Stomach (tissue), 19 donors: ENCODE measurements at places on chromosomes 5 and 9. TPM values are rescaled to one million over a fixed set of nuclear protein-coding genes. Genes with fewer than 3 reads are reported as not detected.
A peak's percentile ranks its signal among the peaks of the same experiment; 100 is the strongest.

The MXD3 gene
- 37.7 TPM for total RNA-seq

The IRX2 gene
- total RNA-seq, result 143 TPM

The TAF11L11 gene
- total RNA-seq, result not detected

The TYRP1 gene
- total RNA-seq, result 2.9 TPM

The ROR2 gene
- 18.7 TPM for total RNA-seq

The CPLANE1 gene
- 34.4 TPM for total RNA-seq

The NDST1 gene
- total RNA-seq, result 21.6 TPM

- H3K36me3 ChIP-seq, result peaks cover 8% of the 10 kb centered on the region
- H3K27ac ChIP-seq, result no peak overlapping the region
- no peak for DNase-seq
- no peaks in the 10 kb centered on the region for H3K4me1 ChIP-seq
These were observed 17.5 kb downstream of the TMEM38B start for GRCh38 chr9:105711867-105712266.

DNA sequence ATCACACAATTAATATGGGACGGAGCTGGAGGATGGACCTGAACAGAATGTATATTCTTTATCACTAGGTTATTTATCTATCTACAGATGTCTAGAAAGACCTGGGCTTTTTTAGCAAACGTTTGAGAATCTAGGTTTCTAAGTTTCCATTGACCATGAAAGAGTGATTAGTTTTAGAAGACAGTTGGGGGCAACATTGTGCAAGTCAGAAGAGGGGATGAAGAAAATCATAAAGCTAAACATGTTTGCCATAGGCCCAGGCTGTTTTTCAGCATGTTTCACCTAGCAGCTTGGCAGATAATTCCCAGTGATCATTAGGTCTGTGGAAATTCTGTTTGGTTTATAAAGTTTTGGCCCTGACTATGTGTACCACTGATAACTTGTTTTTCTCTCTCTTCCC is 44.1 kb upstream of the CDKN2B start:
- H3K27me3 ChIP-seq, result no peaks in the 10 kb centered on the region
- H3K36me3 ChIP-seq, result no peaks in the 10 kb centered on the region
- no peak overlapping the region for H3K27ac ChIP-seq
- no peak for DNase-seq
- H3K4me3 ChIP-seq, result no peak overlapping the region

GRCh38 chr5:165559645-165560044 is 2054.2 kb downstream of the MAT2B start:
- no peak overlapping the region for H3K4me3 ChIP-seq
- DNase-seq, result no peak
- no peaks in the 10 kb centered on the region for H3K4me1 ChIP-seq
- H3K36me3 ChIP-seq, result no peaks in the 10 kb centered on the region

DNA sequence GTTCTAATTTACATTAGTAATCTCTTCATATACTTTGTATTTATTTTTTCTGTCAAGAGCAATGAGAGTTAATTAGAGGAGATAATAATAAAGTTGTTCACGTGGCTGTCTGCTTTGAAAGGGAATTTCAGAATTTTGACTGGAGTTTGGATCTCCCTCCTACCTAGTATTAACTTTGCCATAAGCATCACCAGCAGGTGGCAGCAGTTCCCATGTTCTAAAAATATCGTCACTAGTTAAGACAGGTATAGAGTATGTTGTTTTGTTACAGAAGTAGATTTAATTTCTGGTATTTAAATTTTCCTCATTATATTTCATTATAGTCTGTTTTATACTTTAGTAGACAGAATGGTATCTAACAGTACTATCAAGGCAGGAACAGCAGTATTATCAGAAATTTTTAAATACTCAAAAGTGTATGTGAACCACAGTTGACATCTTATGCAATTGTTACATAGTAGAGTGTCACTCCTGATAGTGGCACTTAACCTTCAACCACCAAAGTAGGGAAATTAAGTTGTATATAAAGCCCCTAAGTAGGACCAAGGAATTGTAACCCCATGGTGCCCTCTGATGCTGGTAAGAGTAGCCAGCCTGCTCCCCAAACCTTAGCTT is 20.4 kb downstream of the GNPDA1 start:
- no peak overlapping the region for H3K27ac ChIP-seq
- no peaks in the 10 kb centered on the region for H3K27me3 ChIP-seq
- H3K36me3 ChIP-seq, result peaks cover 18% of the 10 kb centered on the region

DNA sequence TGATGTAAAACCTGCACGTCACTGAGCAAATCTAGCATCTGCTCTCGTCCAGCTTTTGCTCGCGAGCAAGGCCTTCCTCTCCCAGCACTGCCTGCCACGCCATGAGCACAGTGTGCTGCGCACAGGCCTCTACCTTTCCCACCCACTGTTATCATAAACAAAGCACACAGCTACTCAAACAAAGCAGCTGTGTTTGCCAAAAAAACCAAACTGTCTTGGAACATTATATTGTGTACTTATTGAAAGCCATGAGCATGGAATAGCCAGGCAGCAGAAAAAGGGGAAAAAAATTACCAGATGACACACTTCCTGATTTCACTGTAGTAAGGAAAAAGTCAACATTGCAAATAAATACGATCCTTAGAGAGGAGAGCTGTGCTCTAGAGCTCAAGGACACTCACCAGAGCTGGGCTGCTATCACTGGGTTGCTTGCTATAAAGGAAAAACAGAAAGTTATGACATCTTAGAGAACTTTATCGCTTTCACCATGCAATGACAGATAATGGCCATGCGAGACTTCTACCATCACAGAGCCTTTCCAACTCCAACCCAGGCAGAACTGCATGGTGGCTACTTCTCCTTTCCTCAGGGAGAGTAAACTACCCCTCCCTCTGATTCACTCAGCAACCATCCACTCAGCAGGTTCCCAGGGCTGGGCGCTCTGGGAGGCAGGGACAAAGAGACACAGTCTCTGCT is 69.6 kb downstream of the EPB41L4B start:
- H3K27ac ChIP-seq, result peak overlapping the region; percentile 84

GRCh38 chr5:64166201-64166959 is 737 bp downstream of the RNF180 start:
- H3K4me3 ChIP-seq, result peak overlapping the region; percentile 64
- H3K27ac ChIP-seq, result peak overlapping the region; percentile 73
- peaks cover 17% of the 10 kb centered on the region for H3K4me1 ChIP-seq
- H3K27me3 ChIP-seq, result peaks cover 14% of the 10 kb centered on the region
- no peak for DNase-seq

GRCh38 chr5:6029811-6030271 is 348.5 kb downstream of the MED10 start:
- H3K36me3 ChIP-seq, result no peaks in the 10 kb centered on the region
- H3K4me3 ChIP-seq, result no peak overlapping the region
- no peak for DNase-seq
- no peak overlapping the region for H3K27ac ChIP-seq
- no peaks in the 10 kb centered on the region for H3K4me1 ChIP-seq
- H3K27me3 ChIP-seq, result no peaks in the 10 kb centered on the region

DNA sequence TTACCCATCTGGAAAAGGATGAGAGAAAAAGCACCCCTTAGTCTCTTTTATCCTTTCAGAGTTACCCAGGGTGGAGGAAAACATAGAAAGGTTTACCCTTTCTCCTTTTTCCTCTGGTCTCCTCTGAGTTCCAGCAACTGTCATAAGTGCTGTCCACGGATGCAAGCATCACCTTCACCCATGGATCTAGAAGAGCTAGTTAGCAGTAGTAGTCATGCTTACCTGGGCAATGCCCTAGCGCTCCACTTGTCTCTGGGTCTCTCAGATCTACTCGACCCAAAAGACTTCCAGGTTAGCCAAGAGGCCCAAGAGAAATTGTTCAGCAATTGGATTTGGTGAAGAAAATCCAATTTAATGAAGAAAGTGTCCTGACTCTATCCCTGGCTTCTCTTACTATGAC is 656.2 kb upstream of the PTPRD start:
- no peak overlapping the region for H3K4me3 ChIP-seq
- no peaks in the 10 kb centered on the region for H3K4me1 ChIP-seq
- H3K27me3 ChIP-seq, result no peaks in the 10 kb centered on the region
- no peak overlapping the region for H3K27ac ChIP-seq

DNA sequence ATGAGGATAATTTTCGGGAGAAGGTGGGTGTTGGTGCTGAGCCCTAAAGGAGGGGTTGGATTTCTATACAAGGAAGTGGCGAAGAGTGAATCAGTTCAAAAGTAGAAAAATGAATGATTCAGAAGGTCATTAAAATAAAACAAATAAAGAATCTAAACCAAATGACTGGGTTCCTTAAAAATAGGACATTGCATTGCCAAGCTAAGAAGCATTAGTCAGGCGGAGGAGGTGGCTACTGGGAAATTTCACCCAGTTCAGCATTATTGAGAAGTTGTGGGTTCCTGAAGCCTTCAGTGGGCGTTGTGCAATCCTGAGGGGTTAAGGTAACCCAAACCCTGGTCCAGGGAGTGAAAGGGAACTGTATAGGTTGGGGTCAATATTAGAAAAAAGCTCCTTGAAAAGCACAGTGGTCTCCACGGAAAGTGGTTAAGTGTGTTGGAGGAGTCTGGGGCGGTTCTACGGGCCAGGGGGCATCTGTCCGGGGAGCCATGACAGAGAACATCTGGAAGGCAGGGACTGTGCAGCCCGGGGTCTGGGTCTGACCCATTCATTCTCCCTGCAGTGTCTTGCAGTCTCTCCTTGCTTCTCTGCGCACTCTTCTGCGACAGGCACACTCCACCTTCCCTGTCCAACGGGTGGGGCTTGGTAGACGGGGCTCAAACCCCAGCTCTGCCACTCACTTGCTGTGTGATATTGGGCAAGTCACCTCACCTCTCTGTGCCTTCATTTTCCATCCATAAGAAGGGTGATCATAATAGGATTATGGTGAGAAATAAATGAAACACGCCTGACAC is 27.6 kb upstream of the DUSP1 start:
- DNase-seq, result no peak
- no peaks in the 10 kb centered on the region for H3K27me3 ChIP-seq
- H3K4me1 ChIP-seq, result peaks cover 71% of the 10 kb centered on the region
- no peak overlapping the region for H3K4me3 ChIP-seq
- H3K36me3 ChIP-seq, result no peaks in the 10 kb centered on the region

GRCh38 chr5:88688984-88689667 is 193.9 kb downstream of the MEF2C start:
- H3K4me3 ChIP-seq, result no peak overlapping the region
- H3K27me3 ChIP-seq, result peaks cover 100% of the 10 kb centered on the region
- H3K4me1 ChIP-seq, result peaks cover 46% of the 10 kb centered on the region
- H3K27ac ChIP-seq, result no peak overlapping the region

GRCh38 chr9:18891946-18892670 is 140.9 kb downstream of the SAXO1 start:
- no peak for DNase-seq
- H3K36me3 ChIP-seq, result no peaks in the 10 kb centered on the region
- no peak overlapping the region for H3K4me3 ChIP-seq
- H3K4me1 ChIP-seq, result no peaks in the 10 kb centered on the region
- no peaks in the 10 kb centered on the region for H3K27me3 ChIP-seq
- H3K27ac ChIP-seq, result no peak overlapping the region

GRCh38 chr9:96618209-96619123 is 1.2 kb downstream of the CDC14B start:
- H3K4me1 ChIP-seq, result peaks cover 14% of the 10 kb centered on the region
- H3K27ac ChIP-seq, result peak overlapping the region; percentile 92
- DNase-seq, result peak; percentile 75

DNA sequence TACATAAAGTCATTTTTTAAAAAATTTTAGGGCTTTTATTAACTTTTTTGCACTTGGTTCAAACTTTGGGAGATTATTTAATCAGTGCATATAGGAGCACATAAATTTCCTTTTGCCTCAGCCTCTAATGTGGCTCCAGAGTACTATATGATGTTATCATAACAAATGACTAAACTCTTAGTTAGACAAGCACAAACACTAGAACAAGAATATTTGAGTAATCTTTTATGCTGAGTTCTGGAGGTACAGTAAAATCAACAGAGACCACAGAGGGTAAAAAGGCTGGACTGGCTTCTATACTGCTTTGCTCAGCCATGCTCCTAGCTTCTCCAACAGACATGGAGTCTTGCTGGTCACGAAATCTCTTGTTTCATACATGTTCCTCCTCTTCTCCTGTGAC is 52.5 kb upstream of the SGCD start:
- H3K27ac ChIP-seq, result no peak overlapping the region
- DNase-seq, result no peak
- H3K4me3 ChIP-seq, result no peak overlapping the region
- no peaks in the 10 kb centered on the region for H3K36me3 ChIP-seq
- no peaks in the 10 kb centered on the region for H3K27me3 ChIP-seq

DNA sequence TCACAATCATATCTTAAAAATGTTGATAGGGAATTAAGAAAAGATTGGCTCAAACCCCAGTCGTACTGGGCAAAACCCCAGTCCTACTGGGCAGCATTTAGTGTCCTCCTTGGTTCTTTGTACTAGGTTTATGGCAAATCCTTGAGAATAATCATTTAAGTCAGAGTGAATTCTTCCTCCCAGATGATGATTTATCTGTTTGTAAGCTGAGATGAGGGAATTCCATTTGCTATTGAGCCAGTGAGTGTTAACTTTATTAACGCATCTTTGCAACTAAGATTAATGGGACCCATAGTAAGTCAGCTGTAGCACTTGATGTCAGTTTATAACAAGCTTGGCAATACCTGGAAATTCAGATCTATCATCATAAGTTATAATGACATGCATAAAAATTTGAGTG is 821.8 kb upstream of the DMAC1 start:
- no peak overlapping the region for H3K27ac ChIP-seq
- no peak overlapping the region for H3K4me3 ChIP-seq
- no peaks in the 10 kb centered on the region for H3K27me3 ChIP-seq
- peak; percentile 12 for DNase-seq
- no peaks in the 10 kb centered on the region for H3K4me1 ChIP-seq

DNA sequence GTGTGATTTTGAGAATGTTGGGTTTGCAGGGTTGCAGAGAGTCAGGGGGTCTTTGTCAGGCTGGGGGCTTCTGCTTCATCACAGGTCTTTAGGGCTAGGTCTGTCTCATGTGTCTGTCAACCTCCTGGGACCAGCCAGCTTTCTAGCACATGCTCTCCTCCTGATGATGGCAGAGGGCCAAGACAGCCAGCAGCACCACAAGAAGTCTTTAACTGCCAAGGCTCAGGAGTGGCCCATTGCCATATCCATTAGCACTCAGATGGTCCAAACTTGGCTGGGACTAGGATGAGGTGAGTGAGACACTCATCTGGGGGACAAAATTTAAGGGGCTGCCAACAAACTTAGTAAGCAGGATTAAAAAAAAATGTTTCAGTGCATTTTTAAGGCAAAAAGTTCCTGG is 384.2 kb upstream of the CDH10 start:
- no peaks in the 10 kb centered on the region for H3K27me3 ChIP-seq
- H3K4me3 ChIP-seq, result no peak overlapping the region
- H3K4me1 ChIP-seq, result no peaks in the 10 kb centered on the region
- DNase-seq, result no peak

GRCh38 chr9:114061830-114062474 is 16.1 kb downstream of the AMBP start:
- no peaks in the 10 kb centered on the region for H3K4me1 ChIP-seq
- H3K36me3 ChIP-seq, result no peaks in the 10 kb centered on the region
- H3K27ac ChIP-seq, result no peak overlapping the region
- no peak for DNase-seq
- no peaks in the 10 kb centered on the region for H3K27me3 ChIP-seq
